ENCODE measurements at places on chromosomes 3 and 15.

- no peak for DNase-seq
These were observed 2.2 kb upstream of the MLF1 start for GRCh38 chr3:158568784-158569183.

DNA sequence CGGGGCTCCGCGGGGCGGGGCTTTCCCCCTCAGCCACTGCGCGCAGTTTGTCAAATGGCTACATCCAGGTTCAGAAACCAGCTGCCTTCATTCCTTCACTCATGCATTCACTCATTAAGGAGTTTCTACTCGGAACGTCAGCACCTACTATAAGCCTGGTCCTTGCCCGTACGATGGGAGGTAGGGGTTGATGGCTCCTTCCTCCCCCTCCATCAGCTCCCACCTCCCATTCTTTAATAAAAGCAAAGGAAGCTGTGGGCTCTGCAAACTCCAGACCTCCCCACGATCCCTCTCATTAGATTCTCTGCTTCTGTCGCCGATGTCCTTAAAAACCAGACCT lies 267 bp upstream of the CFAP92 start:
- DNase-seq, result no peak

- no peak for DNase-seq
These were observed 2.5 kb downstream of the PDZRN3 start for GRCh38 chr3:73622091-73622805.

DNA sequence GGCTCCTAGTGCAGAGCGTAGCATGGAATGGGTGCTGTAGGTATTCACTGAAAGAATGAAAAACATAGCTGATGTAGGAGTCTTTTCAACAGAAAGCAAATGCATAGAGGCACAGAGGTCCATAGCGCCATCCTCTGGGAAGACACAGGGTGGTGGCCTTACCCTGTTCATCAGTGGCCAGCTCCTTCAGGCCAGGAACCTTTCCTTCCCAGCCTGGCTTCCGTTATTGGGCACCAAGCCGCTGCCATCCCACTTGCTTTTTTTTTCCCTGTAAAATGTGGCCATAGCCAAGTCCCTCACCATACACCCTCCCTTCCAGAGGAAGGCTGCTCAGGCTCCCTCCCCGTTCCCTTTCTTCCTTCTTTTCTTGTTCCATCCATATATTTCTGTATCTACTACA lies 118.1 kb downstream of the ZNF621 start:
- no peak for DNase-seq

- no peak for DNase-seq
These were observed 4.9 kb downstream of the NANOGP8 start for GRCh38 chr15:35080226-35080625.

GRCh38 chr15:33309602-33310276 lies 1.0 kb upstream of the RYR3 start:
- DNase-seq, result no peak

DNA sequence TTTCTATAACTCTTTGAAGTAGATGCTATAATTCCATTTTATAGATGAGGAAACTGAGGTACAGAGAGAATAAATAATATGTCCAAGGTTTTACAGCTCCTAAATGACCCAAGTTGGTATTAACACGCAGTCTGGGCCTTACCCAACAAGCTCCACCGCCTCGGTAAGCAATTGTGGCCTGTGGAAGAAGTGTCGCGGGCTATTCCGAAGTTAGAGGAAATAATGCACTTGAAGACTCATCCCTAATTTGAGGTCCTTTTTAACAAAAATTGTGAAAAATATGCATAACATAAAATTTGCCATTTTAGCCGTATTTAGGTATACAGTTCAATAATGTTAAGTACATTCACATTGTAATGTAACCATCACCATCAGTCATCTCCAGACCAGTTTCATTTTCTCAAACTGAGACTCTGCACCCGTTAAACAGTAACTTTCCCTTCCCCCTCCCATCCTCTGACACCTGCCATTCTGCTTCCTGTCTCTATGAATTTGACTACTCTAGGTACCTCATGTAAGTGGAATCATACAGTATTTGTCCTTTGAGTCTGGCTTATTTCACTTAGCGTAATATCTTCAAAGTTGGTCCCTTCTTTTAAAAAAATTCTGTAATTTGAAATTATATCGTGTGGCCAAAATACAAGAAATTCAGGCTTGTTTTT lies 18.2 kb downstream of the IDH3A start:
- no peak for DNase-seq

DNA sequence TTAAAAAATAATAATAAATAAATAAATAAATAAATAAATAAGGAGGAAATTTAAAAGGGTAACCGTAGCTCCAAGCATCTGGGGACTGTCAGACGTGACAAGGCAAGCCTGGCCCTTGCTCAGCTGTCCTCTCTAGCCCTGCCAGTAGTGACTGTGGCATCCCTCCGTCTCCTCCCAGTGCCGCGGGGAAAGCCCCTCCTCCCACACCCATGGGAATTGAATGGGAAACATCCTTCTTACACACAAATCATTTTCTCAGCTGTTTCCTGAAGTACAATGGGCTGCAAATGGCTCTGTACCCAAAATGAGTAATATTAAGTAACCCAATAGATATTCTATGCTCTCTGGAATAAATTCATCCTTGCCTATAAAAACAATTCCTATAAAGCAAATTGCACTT lies 101.6 kb upstream of the RAD18 start:
- no peak for DNase-seq

- DNase-seq, result no peak
These were observed 39.5 kb downstream of the ZNF710 start for GRCh38 chr15:90040618-90041017.

- no peak for DNase-seq
These were observed 15.7 kb downstream of the OXNAD1 start for GRCh38 chr3:16280671-16281070.

GRCh38 chr15:64017082-64017588 lies 29.1 kb downstream of the DAPK2 start:
- DNase-seq, result no peak

DNA sequence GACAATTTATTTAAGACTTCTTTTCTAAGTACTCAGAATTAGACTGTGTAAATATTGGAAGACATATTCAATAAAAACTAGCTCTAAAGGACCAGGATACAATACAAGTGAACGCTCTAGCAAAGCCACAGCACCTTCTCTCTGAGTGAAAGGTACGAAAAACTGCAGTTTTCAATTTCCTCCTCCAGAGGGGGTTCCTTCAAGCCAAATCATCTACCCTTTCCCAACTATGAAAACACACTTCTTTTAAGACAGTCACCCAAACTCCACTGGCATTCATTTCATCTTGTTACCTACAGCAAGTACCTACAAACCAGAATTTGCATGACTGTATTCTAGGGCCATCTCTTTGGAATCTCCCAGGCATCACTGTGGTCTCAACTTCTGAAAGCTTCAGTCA lies 165.8 kb downstream of the ERC2 start:
- no peak for DNase-seq

DNA sequence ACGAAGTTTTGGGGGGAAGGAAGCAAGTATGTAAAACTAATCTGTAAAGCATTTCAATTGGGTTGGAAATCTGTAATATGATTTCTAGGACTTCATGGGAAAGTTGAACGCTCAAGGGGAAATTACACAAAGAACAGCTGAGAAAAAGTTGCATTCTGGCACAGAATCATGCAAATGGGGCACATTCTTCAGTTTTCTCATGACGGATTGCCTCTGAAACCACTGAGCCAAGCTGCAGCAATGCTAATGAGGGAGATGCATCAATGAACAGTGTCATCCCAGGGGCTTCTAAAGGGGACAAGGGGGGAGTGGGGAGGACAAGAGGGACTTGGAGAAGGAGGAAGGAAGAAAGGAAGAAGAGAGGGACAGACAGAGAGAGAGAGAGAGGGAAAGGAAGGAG lies 291.4 kb upstream of the ATP11B start:
- no peak for DNase-seq

GRCh38 chr15:78641749-78642275 lies 802 bp upstream of the CHRNB4 start:
- DNase-seq, result no peak

DNA sequence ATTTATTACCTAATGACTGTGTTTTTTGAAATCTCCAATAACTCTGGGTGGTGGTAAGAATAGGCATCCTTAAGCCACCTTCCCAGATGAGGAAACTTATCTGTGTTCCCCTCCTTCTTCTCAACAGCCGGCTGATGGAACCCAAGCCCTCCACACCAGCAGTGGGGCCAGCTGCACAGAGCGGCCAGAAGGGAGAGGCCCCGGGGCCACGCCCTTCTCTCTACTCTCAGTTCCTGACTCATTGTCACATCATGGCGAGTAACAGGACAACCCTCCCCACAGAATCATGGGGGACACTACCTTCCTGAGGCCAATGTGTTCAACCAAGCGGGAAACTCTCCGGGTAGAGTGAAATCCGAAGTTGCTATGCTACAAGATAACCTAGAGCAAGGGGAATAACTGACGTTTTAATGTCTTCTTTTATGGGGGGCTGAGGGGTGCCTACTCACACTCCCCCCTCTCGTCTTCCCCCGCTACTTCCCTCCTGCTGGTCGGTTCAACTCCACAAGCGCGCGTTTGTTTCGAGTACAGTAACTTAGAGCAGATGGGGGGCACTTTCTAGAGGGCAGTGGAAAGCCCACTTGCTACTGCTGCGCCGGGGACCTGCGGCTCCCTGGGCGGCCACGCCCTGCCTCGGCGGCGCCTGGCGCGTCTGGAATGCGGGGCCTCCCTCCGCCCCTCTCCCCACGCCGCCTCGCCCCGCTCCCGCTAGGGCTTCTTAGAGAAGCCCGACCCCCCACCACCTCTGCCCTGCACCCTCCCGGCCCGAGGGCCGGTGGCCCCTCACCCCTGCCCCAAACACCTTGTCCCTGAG lies 621 bp downstream of the ANXA2 start:
- peak; percentile 44 for DNase-seq

GRCh38 chr3:173893066-173893465 lies 495.5 kb downstream of the NLGN1 start:
- no peak for DNase-seq

- no peak for DNase-seq
These were observed 6.5 kb downstream of the PBRM1 start for GRCh38 chr3:52679199-52679538.

DNA sequence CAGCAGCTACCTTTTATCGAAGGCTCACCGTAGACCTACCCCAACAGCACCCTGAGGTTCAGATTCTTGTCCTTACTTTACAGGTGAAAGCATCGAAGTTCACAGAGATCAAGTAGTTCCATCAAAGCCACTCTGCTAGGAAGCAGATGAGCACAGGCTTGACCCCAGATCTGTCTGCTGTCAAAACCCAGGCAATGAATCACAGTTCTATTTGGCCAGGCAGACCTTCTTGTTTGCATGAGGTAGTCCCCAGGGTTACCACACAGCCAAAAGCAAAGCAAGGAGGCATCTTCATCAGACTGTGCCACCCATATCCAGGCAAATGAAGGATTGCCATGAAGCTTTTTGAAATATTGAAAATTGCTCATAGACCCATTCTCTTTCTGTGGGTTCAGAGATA lies 33.0 kb downstream of the HES1 start:
- no peak for DNase-seq

- DNase-seq, result no peak
These were observed 82.5 kb upstream of the CTNNB1 start for GRCh38 chr3:41116851-41117250.

- no peak for DNase-seq
These were observed 15.5 kb upstream of the MUC13 start for GRCh38 chr3:124950026-124950425.

- DNase-seq, result no peak
These were observed 59.4 kb downstream of the DENND4A start for GRCh38 chr15:65732698-65733097.

- no peak for DNase-seq
These were observed 183.8 kb downstream of the MEGF11 start for GRCh38 chr15:66069751-66070150.

- no peak for DNase-seq
These were observed 37.1 kb downstream of the SEC22C start for GRCh38 chr3:42544492-42545283.

- no peak for DNase-seq
These were observed 81.9 kb upstream of the SLCO2A1 start for GRCh38 chr3:134111616-134112015.

GRCh38 chr15:42691308-42691707 lies 45.6 kb downstream of the CDAN1 start:
- no peak for DNase-seq

DNA sequence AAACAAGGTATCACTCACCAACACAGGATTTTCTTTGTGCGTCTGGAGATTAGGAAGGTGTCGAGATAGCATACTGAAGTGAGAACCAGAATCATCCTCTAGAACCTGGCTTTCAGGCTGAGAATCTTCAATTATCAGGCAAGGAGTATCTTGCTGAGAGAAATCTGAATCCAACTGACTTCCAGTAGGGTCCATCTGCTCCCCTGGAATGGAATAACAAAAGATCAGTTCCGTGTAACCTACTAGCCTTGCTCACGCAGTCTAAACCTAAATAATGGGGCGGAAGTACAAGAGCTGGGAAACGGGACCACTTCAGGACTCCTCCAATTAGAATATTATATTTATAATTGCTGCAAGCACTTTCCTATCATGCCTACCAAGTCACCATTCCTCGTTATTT lies 690 bp downstream of the TP53BP1 start:
- no peak for DNase-seq

- DNase-seq, result no peak
These were observed 37.2 kb downstream of the FSIP1 start for GRCh38 chr15:39745415-39745814.

- no peak for DNase-seq
These were observed 121.8 kb downstream of the CACNA2D3 start for GRCh38 chr3:54243960-54244682.

DNA sequence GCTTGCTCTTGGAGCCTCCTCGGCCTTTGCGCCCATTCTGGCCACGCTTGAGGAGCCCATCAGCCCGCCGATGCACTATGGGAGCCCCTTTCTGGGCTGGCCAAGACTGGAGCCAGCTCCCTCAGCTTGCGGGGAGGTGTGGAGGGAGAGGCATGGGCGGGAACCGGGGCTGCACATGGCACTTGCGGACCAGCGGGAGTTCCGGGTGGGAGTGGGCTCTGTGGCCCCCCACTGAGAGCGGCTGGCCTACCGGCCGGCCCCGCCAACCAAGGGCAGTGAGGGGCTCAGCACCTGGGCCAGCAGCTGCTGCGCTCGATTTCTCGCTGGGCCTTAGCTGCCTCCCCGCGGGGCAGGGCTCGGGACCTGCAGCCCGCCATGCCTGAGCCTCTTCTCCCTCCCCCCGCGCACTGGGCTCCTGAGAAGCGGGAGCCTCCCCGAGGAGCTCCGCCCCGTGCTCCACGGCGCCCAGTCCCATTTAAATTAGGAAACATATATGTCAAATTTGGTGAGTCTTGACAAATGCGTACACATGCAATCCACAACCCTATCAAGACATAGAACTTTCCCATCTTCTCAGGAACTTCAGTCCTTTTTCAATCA lies 97.6 kb upstream of the CNTN3 start:
- DNase-seq, result no peak

DNA sequence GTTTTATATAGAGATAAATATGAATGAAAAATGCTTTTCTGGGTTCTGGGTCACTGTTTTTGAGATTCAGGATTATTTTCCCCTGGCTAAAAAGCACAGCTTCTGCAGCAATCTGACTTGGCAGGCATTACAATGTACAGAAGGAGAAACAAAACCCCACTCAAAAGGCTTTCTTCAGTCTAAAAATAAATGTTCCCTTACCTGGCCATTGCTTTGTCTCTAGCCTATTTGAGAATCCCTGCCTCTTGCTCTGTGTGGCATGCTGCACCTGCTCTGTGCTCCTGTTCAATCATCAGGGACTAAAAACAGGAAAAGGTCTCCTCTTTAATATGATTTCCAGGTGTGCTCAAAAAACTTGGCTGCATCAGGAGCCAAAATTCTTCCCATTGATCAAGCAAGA lies 187.4 kb upstream of the STAC start:
- DNase-seq, result no peak

Data from activated CD4-positive, alpha-beta T cell treated with anti-CD3 and anti-CD28 coated beads, Interleukin-2, amount 50 U/mL, for 1 hour (primary cell).